Effector CD4-positive, alpha-beta T cell (primary cell): ENCODE measurements at places on chromosomes 7 and 10.

DNA sequence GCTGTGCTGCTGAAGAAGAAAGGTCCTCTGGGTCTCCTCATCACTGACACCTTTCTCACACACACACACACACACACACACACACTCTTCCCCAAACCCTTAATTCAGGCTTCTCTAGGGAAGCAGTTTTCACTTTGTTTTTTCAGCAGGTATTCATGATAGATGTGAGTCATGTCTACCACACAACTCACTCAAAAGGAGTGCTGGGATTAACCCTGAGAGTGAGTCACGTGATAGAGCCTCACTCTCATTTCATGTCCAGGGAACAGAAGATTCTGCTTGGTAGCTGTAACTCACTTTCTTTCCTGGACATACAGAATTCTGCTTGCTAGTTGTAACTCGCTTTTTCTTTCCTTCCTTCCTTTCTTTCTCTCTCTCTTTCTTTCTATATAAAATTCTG is 45.4 kb downstream of the VIM start:
- DNase-seq: no peak

- no peak for DNase-seq
Observed at GRCh38 chr7:155195939-155196523, 101.6 kb upstream of the INSIG1 start.

DNA sequence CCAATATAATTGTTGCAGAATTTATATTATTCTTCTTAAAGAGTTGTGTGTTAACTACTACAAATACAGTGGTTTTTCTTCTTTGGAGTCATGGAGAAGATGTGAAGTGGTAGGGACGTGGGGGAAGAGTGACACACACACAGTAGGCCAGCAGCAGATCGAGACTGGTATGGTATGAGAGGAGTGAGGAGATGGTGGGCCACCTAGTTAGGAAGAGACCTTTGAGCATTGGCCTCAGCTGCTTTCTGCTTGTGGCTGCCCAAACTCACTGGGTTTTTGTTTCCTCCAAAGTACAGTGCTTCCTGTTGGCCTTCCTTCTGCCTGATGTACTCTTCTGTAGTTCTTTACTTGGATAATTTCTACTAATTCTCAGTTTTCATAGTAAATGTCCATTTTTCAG is 14.6 kb downstream of the VCL start:
- DNase-seq: no peak

DNA sequence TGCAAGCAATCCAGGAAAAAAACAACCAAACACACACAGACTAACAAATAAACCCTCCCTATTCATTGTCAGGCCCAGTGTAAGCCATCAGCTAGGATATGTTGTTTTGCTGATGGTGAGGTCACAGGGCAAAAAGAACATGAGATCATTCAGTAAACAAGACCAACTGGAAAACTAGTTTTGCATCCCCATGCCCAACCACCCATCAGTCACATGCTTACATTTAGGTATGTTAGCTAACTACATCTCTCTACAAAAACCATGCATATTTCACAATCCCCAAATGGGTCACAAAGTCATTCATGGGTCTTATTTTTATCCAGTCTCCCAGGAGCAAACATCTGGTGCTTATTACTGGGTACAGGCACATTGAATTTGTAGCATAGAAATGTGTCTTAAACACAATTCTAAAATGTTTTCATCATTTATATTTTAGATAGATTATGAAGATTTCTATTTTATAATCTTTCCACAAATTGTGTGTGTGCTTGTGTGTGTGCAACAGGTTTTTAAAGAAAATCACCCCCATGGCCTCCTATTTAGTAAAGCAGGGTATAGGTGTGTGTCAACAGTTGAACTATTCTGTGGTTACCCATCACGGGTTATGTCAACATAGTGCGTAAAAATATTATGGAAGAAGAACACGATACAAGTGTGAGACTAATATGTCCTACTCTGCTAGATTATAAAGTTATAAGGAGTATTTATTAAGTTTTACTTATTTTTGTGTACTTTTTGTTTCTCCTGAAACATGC is 103.8 kb upstream of the AKR1E2 start:
- no peak for DNase-seq

DNA sequence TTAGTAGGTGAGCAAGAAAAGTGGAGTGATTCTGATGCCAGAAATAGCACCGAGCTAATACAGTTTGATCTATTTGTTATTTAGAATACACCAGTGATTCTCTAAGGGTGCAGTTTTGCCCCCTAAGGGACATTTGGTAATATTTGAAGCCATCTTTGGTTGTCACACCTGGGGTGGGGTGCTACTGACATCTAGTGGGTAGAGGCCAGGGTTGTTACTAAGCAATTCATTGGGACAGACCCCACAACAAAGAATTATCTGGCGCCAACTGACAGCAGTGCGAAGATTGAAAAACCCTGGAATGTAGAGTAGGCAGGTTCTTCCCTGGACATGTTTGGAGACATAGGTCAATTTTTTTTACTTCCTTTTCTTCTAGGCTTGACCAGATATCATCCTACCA is 14.6 kb downstream of the PALS2 start:
- DNase-seq: peak; percentile 37

- no peak for DNase-seq
Observed at GRCh38 chr10:62019013-62019684, 117.7 kb downstream of the ARID5B start.

- DNase-seq: no peak
Observed at GRCh38 chr10:3139216-3139910, 33.2 kb downstream of the PITRM1 start.

- no peak for DNase-seq
Observed at GRCh38 chr10:126558881-126559280, 111.6 kb downstream of the C10orf90 start.

GRCh38 chr10:100038561-100039071 is 28.9 kb upstream of the DNMBP start:
- DNase-seq: no peak

DNA sequence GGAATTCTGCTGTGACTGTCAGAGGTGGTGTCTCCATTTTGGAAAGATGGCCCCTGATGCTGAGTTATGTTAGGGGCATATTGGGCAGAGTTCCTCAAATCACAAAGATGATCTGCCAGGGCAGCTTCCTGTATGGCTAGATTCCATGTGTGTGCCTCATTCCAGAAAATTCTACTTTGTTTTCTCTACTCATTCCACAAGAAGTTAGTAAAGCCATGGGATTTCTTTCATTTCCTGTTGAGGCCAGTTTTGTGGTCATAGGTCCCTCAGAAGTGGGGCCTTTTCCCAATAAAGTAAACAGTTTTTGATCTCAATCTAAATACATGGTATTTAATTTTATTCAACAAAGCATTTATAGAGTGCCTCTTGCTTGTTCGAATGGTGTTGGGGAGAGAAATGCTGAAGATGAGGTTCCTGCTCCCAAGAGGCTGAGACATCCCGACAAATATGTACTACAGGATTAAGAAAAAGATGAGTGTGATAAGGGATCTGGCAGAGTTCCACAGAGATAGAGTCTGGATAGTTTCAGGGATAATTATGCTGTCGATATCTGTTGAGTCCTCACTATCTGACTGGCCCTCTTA is 33.0 kb downstream of the MINDY4 start:
- no peak for DNase-seq

DNA sequence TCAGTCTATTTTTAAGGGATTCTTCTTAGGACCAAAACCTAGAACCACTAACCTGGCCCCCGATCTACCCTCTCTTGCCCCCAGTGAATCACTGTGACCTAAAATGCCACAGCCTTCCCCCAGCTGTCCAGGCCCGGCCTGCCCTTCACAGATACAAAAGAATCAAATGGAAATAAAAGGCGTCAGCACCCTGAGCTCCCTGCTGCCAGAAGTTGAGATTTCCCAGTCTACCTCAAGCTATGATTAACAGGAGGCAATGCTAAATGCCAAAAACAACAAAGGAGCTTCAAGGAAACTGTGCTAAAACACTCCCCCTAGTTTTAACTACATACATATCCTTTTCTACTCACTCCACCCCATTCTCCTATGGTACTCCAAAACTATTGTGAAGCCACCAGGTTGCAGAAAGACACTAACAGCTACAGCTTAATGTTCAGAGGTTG is 67.8 kb downstream of the GSAP start:
- no peak for DNase-seq

- DNase-seq: no peak
Observed at GRCh38 chr10:76085002-76085816, 653.8 kb downstream of the LRMDA start.

DNA sequence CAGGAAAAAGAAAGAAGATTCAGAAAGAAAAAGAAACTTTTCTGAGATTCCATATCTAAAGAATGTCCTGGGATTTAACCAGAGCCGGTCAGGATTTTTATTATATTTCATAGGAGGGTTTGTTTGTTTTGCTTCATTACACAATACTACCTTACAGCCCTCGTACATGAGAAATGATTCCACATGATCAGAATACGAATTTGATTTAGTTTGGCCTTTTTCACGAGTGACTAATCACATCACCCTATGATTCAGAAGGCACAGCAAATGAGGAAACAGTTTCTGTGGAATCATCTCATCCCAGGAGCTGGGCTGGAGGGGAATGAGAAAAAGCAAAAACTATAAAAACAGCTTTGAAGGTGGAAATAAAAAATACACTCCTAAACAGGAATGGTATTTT is 54.7 kb upstream of the VWC2 start:
- no peak for DNase-seq

DNA sequence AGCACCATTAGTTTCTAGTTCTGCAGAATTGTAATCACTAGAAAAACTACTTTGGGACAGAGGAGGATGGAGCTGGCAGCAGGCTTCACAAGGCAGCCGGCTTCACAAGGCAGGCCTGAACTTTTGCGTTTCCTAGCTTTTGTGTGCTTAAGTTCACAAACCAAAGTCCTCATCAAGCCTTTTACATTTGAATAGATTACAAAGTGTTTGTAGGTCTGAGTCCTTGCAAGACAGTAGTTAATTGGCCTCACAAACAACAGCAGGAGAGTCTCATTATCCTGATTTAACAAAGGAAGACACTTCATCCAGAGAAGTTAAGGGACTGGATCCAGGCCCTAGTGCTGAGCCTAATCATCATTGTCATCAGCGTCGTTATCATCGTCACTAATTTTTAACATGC is 147.8 kb upstream of the AUTS2 start:
- DNase-seq: no peak

DNA sequence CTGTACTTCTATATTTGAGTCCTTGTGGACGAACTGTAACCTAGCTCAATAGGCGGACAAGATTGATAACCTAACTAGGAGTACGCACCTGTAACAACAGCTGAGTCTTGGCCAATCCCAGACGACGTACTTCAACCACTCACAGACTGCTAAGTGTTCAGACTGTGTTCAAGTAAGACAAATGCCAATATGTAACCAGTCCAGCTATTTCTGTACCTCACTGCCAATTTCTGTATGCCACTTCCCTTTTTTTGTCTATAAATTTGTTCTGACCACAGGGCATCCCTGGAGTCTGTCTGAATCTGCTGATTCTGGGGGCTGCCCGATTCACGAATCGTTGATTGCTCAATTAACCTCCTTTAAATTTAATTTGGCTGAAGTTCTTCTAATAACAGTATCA is 32.2 kb downstream of the HACD1 start:
- no peak for DNase-seq

- DNase-seq: no peak
Observed at GRCh38 chr7:1233333-1234048, 819 bp downstream of the UNCX start.

DNA sequence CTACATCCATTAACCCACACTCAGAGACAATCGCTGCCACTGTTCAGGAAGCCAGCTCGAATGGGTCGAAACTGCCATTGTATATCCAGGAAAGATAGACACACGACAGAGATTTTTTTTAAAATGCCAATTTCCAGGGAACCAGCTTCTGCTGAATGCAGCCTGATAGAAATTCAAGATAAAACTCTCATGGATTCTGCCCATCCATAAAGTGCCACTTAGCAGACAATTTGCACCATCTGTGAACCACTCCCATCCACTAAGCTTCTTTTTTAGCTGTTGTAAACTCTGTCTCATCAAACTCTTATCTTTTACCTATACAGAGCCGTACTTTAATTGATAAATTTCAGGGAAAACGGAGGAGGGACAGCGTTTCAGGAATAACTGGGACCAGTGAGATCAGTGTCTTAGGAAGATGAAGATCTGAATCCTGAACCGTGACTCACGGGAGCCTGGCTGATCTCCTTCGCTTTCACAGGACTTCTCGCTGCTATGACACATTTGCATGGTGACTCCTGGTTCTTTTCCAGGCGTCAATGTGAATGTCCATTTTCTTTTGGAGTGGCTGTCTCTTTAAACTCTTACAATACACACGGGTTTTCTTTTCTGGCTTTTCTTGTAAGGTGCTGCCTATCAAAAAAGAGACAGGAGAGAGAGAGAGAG is 103.4 kb downstream of the FAM204A start:
- DNase-seq: no peak

- DNase-seq: no peak
Observed at GRCh38 chr10:76454506-76455140, 1023.2 kb downstream of the LRMDA start.

GRCh38 chr10:44567471-44567870 is 182.6 kb upstream of the CXCL12 start:
- no peak for DNase-seq

GRCh38 chr10:33716501-33717267 is 382.2 kb upstream of the NRP1 start:
- DNase-seq: no peak

- no peak for DNase-seq
Observed at GRCh38 chr7:107700570-107700969, 39.9 kb downstream of the SLC26A4 start.

DNA sequence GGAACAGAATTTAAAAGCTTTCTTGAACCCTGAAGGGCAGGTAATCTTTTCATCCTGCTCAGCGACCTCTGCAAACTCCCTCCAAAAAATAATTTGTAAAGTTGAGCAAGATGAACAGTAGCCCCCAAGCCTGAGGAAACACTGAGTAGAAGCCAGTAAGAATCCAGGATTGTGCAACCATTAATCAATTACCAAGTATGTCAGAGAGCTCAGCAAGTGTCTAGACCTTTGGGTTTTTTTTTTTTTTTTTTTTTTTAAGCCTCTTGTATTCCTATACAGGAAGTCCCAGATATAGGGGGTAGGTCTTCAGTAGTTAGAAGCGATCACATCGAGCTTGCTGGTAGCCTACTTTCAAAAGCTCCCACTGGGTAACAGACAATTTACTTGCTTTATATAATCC is 155.2 kb downstream of the DGKI start:
- DNase-seq: no peak

GRCh38 chr7:84701524-84702306 is 485.1 kb downstream of the SEMA3D start:
- no peak for DNase-seq

DNA sequence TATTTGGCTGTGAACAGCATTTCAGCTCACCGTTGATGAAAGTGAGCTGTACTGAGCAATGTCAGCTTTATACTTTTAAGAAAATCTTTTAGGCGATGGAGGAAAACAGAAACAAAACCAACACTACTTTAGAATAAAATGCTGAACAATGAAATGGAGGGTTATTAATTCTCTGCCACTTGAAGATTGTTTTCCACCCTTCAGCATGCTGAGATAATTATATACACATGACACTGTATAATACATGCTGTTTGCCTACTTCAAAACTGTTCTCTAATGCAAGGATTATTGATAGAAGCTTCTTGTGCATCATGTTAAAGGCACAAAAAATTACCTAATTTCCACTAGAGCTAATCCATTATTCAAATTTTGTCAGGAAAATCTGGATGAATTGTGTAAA is 66.8 kb downstream of the CACNA2D1 start:
- no peak for DNase-seq

- DNase-seq: peak; percentile 13
Observed at GRCh38 chr10:92901819-92902251, 53.5 kb downstream of the EXOC6 start.

GRCh38 chr10:29545122-29545521 is 89.6 kb downstream of the SVIL start:
- no peak for DNase-seq

GRCh38 chr10:119680650-119681081 is 29.5 kb downstream of the BAG3 start:
- no peak for DNase-seq
